ENCODE measurements at places on chromosomes 7 and 10.

GRCh38 chr7:27910326-27910725, 170.4 kb downstream of the TAX1BP1 start:
- DNase-seq, result no peak

- no peak for DNase-seq
These were observed 123.7 kb downstream of the VIPR2 start for GRCh38 chr7:159020987-159021386.

- DNase-seq, result no peak
These were observed 25.8 kb downstream of the DENND10 start for GRCh38 chr10:119129721-119130120.

DNA sequence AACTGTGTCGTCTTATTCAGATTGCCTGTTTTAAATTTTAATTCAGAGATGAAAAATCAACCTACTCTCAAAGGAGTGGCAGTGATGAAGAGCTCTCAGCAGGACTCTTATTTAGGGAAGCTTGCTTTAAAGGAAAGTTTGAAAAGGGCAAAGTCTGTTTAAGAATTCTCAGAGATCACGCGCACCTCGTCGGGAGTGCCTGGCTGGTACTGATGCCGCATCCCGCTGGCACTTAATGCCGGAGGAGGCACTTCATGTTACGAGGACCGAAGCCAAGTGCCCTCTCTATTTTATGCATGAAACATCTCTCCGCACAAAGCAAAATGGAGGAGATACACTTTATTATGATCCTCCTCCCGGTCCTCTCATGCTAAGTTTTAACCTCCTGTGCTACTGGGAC, 71.1 kb upstream of the INSYN2A start:
- DNase-seq, result no peak

GRCh38 chr7:39102234-39102633, 124.5 kb downstream of the POU6F2 start:
- DNase-seq, result no peak

DNA sequence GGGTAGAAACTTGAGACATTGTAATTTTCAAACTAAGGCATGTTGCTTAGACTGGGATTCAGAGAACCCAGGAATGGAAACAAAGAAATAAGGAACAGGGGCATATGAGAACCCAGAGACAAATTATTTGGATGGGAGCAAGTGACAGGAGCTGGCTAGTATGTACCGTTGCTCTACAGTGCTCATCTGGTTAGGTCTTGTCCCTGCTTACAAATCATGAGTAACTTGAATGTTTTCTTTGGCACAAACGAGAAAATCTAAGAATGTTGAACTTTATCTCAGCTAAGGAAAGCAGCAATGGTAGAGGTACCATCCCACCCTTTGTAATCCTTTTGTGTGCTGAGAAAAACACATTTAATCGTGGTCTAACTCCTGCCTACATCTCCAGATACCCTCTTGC, 116.0 kb upstream of the IMMP2L start:
- no peak for DNase-seq

- DNase-seq, result peak; percentile 82
These were observed 16.2 kb downstream of the KIFBP start for GRCh38 chr10:69004821-69005220.

DNA sequence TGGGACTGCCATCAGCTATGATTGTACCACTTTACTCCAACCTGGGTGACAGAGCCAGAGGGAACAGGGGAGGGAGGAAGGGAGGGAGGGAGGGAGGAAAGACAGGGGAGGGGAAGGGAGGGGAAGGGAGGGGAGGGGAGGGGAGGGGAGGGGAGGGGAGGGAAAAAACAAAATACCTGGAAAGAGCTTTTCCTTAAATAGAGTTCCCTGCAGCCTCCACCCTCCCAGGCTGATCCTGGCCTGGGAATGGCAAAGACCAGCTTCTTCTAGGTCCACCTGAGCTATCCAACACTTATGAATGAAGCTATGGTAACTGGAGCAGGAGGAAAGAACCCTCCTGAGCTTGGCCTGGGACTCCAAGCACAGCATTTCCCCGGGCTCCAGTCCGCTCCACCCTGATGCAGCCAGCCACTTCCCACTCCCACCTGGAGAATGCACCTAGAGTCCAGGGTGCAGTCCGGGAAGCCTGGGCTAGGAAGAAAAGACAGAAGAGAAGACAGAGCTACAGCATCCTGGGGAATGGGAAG, 66.1 kb downstream of the GRID1 start:
- DNase-seq, result no peak

GRCh38 chr7:557558-557881, 37.9 kb upstream of the PDGFA start:
- DNase-seq, result no peak

- DNase-seq, result no peak
These were observed 292.0 kb downstream of the FGFR2 start for GRCh38 chr10:121306159-121306673.

GRCh38 chr7:21020667-21021066, 234.0 kb upstream of the SP8 start:
- DNase-seq, result no peak

DNA sequence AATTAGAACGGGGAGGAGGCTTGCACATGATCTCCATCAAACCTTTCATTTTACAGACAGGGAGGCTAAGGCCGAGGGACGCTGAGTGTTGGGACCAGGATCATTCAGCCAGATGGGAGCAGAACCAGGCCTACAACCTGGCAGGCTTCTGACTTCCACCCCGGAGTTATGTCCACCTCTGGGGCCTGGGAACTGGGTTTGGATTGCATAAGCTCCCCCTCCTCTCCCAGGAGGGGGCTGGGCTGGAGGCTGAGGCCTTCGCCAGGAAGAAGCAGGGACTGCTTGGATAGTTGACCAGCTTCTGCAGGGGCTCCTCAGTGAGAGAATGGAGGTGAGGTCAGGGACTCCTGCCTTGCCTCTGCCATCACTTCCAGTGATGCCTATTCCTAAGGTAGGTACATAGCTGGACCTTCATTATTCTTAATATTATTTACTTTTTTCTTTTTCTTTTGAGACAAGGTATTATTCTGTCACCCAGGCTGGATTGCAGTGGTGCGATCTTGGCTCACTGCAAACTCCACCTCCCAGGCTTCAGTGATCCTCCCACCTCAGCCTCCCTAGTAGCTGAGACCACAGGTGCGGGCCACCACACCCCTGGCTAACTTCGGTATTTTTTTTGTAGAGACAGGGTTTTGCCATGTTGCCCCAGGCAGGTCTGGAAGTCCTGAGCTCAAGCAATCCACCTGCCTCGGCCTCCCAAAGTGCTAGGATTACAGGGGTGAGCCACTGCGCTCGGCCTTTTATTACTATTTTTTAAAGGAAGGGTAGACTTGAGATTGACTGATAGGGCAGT, 1.3 kb downstream of the SNX10 start:
- DNase-seq, result no peak

DNA sequence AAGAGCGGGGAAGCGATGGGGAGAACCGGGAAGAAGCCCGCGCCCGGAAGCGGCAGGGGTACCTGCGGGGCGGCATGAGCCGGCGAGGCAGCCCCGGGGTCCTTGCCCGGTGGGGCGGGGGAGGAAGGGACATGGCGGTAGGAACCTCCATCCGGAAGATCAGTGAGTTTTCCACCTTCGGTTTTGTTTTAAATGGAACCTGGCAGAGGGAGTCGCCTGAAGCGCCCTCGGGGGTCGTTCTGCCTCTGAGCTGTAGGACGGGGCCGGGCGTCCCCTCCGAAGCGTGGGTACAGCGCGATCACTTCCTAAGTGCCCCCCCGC, 471 bp downstream of the PFKP start:
- DNase-seq, result no peak

- DNase-seq, result peak; percentile 52
These were observed 8.4 kb upstream of the IFIT1B start for GRCh38 chr10:89369156-89370105.

DNA sequence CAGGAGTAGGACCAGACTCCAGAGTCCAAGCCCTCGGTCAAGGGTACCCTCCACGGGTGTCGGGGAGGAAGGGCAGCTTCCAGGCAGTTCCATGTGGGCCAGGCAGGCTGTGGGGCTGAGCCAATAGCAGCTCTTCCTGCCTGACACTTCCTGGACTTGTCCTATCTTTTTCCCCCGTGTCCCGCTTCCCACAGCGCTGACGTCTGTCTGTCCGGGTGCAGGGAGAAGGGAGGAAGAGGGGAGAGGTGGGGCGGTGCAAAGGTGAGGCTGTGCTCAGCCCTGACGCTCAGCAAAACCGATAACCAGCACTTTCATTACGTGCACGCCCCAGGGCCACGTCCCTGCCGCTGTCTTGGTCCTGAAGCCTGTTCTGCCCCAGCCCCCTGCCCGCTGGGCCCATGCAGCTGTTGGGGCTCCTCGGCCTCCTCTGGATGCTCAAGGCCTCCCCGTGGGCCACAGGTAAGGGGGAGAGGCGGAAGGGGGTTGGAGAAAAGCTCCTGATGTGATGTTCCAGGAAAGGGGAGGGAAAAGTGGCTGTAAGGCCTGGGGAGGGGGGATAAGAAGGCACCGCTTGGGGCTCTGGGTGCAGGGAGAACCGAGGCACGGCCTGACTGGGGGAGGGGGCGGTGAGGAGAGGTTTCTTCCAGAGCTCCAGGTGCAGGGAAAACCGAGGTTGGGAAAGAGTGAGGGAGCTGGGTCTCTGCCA, at the start of gene MUC3A:
MUC3A (plus strand) TSS at position 308 of the 706 bp plus-strand sequence; CDS start at position 399, 91 bp downstream.
- DNase-seq, result no peak

- DNase-seq, result peak; percentile 43
These were observed 26.2 kb downstream of the TBATA start for GRCh38 chr10:70758757-70759514.

- DNase-seq, result no peak
These were observed 154.0 kb downstream of the REEP3 start for GRCh38 chr10:63675171-63675570.

DNA sequence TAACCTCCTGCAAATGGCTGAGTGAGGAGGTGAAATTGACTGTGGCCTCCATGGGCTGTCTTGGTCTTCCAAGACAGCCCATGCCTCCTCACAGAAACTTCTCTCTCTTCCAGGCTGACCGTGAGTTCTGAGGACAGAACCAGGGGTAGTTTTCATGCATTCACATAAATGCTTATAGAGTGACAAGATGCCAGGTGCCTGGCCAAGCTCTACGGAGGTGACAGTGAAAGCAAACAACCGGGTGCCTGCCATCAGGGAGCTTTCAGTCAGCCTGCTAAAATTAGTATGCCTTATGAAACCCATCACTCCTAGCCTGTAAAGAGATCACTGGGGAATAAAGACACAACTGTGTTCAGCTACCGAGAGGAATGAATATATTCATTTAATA, 919 bp upstream of the RHOBTB1 start:
- no peak for DNase-seq

DNA sequence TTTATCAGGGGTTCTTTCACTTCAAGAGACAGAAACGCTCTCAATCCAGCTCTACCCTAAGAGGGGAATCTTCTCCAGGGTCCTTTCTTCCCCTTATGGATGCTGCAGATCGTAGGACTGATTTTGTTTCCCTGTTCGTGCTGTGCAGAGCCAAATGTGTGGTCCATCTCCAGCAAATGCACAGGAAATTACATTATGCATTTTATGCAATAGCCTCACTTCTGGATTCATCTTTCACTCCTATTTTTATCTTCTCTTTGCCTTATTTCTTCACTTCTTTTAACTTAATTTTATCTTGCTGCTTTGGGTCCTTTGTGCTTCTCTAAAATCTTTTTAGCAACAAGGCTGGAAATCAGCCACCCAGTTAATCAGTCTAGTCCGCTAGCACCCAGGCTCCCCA, 184.5 kb upstream of the INHBA start:
- DNase-seq, result peak; percentile 47

DNA sequence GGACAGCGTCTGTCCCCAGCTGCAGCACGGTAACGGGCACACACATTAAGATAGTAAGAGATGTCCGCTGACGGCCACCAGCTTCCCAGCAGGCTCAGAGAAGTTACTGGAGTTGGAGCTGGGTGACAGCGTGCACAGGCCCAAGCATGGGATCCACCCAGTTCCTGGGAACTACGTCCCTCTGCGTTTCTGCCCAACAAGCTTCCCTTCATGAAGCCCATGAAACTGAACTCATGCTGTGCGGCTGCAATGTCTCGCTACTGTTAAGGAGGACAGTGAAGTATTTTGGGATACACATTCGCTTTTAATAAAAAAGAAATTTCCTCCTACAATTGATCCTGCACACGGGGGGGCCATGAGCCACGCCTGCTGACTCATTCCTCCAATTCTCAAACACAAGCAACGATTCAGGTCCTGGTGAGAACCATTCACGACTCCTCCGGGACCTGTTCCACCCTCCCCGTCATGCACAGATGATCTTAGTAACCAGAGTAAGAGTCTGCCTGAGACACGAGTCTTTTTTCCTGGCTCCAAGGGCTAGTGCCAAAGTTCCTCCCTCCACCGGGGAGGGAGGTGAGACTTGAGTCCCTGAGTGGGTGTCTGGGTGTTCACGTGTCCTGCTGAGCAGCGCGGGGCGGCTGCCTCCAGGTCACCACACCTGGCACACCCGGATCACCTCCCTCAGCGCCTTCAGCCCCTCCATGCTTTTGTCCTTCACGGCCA, 2.6 kb downstream of the PSMG3 start:
- DNase-seq, result no peak

DNA sequence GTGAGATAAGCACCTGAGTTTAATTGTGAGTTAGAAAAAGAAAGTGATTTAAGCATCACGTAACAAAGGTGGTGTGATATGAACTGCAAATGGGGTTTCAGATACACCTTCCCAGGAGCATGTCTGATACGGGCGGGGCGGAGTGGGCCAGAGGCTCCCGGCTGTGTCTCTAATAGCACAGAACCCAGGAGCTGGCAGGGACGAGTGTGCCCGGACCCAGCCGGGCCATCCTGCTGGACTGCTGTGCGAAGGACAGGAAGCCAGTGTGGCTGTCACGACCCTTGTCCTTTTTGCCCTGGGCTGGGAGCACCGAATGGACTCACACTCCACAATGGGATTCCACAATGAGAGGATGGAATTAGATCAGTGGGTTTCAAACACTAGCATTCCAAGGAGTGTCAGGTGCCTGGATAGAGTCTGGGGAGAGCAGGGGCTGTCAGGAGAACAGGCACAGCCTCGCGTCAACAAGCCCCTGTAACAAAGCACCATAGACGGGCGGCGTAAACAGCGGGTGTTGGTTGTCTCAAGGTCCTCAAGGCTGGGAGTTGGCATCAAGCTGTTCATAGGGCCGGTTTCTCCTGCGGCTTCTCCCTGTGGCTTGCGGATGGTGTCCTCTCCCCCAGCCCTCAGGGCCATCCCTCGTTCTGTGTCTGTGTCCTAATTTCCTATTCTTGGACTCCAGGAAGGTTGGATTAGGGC, 242.6 kb upstream of the PITRM1 start:
- no peak for DNase-seq

GRCh38 chr10:30172673-30173072, 113.3 kb upstream of the JCAD start:
- DNase-seq, result no peak

GRCh38 chr7:84638339-84638697, 443.7 kb upstream of the SEMA3A start:
- no peak for DNase-seq

GRCh38 chr7:112945046-112945445, 141.6 kb downstream of the GPR85 start:
- no peak for DNase-seq
